NCI-H524 (cell line): ENCODE measurements at places on chromosomes 5 and 9.
A peak's percentile ranks its signal among the peaks of the same experiment; 100 is the strongest.

DNA sequence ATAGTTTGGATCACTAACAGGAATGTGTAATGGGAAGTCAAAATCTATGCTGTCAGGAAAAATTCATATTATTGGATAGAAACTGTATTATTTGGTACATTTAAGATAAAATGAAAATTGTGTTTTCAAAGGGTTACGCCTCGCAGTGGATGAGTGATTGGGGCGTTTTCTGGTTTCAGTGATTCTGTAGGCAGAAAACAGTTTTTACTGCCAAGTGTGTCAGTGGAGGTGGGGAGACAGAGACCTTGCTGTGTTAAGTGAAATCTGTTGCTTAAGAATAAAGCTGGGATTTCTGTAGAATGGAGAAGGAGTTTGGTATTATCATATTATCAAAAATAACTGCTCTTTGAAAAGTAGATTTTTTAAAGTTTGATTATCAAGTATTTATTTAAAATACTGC lies 69.7 kb downstream of the GHR start:
- no peak for DNase-seq

- DNase-seq = peak; percentile 86
Measured at GRCh38 chr5:115774684-115775083, 41.8 kb downstream of the CDO1 start.

GRCh38 chr9:131627648-131628458 lies 82.5 kb downstream of the PRRT1B start:
- peak; percentile 51 for DNase-seq

DNA sequence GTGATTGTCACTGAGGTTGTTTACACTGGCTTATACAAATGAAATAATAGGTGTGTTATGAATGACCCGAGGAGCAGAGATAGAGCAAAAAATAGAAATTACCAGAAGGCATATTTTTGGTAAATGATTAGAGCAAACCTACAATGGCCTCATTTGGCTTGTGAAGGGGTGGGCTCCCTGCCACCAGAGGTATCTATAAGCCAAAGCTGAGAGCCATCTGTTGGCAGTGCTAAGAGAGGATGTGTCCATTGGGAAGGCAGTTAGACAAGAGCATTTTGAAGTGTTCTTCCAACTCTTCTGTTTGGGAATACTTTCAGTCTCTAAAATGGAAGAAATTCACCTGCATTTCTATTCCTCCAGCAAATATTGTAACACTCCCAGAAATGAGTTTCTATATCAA lies 10.6 kb downstream of the NIPAL4 start:
- DNase-seq = peak; percentile 65

DNA sequence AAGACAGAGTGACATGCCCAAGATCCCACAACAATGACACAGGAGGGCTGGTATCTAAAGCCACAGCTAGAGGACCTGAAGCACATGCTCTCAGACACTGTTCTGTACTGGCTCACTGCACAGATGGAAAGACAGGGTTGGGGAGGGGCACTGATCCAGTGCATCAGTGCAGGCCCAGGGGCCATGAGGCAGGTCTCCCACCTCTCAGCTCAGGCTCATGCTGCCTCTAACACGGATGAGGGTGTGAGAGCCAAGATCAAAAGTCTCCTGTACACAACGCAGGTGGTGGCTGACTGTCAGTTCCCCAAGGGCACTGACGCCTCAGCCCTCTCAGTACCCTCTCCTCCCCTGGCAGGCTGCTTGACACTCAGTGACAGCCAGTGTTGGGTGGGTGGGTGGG lies 10.9 kb downstream of the RAPGEF1 start:
- DNase-seq = peak; percentile 75

DNA sequence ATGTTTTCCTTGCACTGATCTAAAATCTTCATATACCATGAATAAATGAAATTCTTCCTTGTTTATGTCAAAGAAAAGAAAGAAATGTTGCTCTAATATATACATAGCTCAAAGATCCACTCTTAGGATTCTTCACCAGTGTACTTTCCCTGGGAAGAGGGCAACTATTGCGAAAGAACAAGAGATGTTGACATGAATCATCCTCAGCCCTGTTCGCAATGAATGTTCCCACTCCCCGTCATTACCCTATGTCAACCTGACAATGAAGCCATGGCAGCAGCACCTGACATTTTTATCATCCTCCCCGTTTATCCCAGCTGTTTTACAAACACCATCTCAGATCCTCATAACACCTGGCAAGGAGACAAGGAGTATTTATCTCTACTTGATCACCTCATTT lies 409.1 kb upstream of the GRIA1 start:
- no peak for DNase-seq

- DNase-seq = no peak
Measured at GRCh38 chr9:123957731-123958130, 27.8 kb upstream of the DENND1A start.

- no peak for DNase-seq
Measured at GRCh38 chr9:5811751-5812150, 21.2 kb downstream of the ERMP1 start.

DNA sequence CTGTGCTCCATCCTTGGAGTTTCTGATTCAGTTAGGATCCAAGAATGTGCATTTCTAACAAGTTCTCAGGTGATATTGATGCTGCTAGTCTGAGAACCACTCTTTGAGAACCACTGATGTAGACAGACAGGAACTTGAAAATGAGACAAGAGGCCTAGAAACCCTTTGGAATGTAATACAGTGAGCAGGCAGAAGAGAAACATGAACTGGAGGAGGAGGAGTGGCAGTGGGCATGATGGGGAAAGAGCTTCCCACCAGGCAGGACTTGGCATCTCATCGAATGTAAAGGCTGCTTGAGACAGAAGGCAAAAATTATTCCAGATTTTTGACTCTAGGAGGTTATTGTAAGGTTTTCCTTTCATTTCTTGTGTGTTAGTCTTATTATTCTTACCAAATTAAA lies 295.8 kb upstream of the SGCD start:
- no peak for DNase-seq

DNA sequence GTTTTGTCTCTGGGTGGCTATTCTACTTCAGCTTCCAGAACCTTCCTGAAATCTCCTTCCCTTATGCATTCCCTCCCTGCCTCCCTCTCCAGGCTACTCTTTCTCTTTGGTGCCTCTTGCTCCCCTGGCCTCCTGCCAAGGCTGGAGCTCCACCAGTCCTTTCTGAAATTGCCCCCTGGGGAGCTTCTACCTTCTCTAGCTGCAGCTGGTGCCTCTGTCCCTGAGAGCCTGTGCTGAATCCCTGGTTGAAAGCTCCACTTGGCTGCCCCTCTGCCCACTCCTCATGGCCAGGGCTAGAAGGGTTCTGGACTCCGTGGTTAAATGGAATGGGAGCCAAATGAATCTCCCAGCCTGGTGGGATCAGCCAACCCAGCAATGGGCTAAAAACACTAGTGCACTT lies 80.1 kb downstream of the COL15A1 start:
- DNase-seq = peak; percentile 85

DNA sequence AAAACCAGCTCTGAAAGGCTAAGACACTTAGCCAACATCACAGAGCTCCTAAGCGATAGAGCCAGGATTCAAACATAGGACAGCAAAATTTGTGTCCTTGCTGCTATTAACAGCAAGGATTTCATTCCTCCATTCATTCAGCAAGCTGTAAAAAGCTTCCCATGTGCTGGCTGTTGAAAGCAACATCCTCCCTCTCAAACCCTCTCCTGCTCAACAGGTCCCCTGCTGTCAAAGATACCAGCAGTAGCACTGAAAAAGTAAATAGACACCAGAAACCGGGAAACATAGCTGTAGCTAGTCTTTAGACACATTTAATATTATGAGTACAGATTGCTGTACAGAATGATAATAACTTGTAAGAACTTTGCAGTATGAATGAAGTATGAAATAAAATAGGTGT lies 52.6 kb upstream of the ADAMTSL1 start:
- no peak for DNase-seq

- DNase-seq = no peak
Measured at GRCh38 chr9:81832571-81833285, 95.5 kb upstream of the SPATA31D4 start.

- no peak for DNase-seq
Measured at GRCh38 chr5:4233671-4234070, 638.0 kb downstream of the IRX1 start.

- peak; percentile 65 for DNase-seq
Measured at GRCh38 chr9:93003552-93004407, 54.7 kb upstream of the SUSD3 start.

GRCh38 chr5:68838157-68838718 lies 255.6 kb upstream of the SLC30A5 start:
- DNase-seq = no peak

DNA sequence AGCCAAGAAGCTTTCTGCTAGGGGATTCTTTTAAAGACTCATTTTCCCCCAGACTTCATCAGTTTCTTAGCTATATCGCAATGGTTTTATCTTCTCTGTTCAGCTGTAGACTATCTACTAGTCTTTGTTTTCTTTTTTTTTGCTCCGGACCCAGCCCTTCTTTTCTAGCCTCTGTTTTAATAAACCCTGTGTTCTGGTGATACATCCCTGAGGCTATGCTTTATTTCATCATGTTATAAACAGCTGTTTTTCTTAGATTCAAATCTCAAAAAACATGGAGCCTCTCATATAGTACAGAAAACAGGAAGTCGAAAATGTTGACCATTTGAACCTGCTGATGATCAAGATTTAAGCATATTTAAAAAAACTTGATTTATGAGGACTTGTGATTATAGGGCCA lies 37.8 kb downstream of the SCGB3A1 start:
- DNase-seq = no peak

DNA sequence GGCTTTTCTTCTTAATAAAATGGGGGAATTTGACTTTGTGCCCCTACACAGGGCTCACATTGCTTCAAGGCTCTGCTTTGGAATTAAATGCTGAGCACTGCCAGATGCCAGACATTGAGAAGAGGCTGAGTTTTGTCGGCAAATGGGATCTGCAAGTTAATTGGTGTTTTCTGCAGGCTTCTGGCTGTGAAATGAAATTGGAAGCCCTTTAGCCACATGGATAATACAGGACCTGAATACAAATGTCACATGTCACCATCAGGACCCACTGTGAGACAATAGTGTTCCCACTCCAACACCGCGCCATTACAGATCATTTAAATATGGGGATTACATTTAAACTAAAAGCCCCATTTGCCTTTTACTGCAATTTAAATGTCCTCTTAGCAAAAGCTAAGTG lies 164.4 kb downstream of the ZSWIM6 start:
- peak; percentile 89 for DNase-seq

- peak; percentile 99 for DNase-seq
Measured at GRCh38 chr5:3197304-3198073, 398.1 kb upstream of the IRX1 start.

- DNase-seq = no peak
Measured at GRCh38 chr9:36053971-36054370, 17.3 kb downstream of the RECK start.

GRCh38 chr9:93501406-93501805 lies 48.0 kb upstream of the FAM120AOS start:
- no peak for DNase-seq

DNA sequence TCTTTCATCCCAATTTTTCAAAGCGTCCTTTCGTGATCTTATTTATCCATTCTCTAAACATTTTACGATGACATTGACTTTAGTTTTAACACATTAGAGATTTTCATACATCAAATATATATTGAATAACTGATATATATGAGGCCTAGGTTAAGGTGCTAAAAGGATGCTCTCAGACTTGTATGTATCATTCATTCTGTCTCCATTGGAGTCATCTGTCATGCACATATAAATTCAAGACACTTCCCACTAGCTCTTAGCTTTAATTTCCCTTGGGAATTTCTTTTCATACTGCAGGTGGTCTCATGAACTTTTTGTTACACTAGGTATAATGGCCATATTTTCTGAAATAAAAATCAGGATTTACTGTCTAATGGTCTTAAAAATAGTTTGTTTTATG lies 635.8 kb upstream of the C9orf72 start:
- DNase-seq = peak; percentile 27

GRCh38 chr5:56759521-56760216 lies 55.7 kb upstream of the MAP3K1 start:
- no peak for DNase-seq

DNA sequence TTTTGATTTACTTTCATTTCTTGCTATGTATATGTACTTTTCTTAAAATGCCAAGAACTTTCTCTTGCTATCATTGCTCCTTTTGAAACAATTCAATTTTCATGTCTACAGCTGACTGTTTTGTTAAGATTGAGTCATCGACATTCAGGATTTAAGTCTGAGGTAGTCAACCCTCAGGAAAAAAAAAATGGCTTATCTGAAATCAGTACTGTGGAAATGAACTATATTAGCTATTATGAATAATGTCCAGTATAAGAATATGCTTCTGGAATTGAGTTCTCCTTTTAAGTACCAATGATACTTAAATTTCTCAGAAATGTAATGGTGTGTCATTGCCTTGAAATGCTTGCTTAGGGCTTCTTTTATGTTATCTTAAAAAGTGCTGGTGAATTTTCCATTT lies 37.9 kb downstream of the TNFAIP8 start:
- DNase-seq = no peak

DNA sequence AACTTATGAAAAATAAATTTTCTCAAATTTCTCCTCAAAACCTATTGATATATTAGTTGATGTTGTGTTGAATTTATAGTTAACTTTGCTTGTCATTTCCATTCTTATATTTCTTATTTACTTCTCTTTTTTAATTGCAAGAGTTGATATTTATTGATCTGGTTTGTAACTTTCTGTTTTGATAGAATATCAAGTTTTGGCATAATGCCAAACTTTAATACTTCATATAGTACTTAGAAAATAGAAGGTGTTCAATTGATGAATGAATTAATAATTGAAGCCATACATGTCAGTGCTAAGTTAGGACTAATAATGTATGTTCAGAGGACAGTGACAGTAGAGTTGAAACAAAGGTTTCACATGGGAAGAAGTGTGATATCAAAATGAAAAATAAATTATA lies 27.9 kb downstream of the ERCC6L2 start:
- no peak for DNase-seq

DNA sequence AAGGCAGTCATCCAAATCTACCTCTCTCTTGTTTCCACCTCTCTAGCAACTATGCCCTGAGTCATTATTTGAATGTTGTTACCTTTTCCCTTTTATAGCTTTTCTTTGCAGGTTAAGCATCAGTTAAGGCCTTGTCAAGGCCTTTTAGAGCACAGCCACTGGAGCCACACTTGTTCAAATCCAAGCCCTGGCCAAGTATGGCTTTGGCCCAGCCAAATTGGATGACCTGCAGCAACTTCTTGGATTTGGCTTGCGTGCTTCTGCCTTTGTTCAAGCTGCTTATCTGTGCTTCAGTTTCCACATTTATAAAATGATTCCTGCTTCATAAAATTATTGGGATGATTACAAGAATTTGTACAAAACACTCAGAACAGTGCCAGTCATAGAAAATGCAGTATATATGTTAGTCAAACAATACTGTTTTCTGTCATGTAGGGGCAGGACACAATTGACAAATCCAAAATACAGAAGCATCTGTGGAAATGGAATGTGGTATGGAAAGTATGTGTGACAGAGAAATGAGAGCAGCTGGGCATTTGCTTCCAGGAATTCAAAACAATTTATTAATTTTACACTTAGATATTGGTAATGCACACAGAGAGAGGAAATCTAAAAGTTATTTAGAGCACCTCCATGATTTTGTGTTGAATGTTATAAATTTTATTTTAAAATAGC lies 17.9 kb upstream of the RLN1 start:
- no peak for DNase-seq

GRCh38 chr5:31854181-31855133 lies 215.5 kb downstream of the PDZD2 start:
- peak; percentile 91 for DNase-seq

- no peak for DNase-seq
Measured at GRCh38 chr9:127136880-127137639, 14.6 kb upstream of the ANGPTL2 start.

- DNase-seq = peak; percentile 39
Measured at GRCh38 chr5:177426566-177427210, at the start of gene GRK6. GRK6 (plus strand) TSS chr5:177426676; CDS start chr5:177426846, 170 bp downstream.

- no peak for DNase-seq
Measured at GRCh38 chr9:86082870-86083269, 16.5 kb downstream of the GOLM1 start.
